ENCODE measurements at places on chromosomes 1 and 21. TPM values are rescaled to one million over a fixed set of nuclear protein-coding genes. Genes with fewer than 3 reads are reported as not detected.

- DNase-seq = no peak
- H3K4me3 ChIP-seq = no peak overlapping the region
- no peak overlapping the region for H3K27ac ChIP-seq
- no peaks in the 10 kb centered on the region for H3K27me3 ChIP-seq
Observed at GRCh38 chr1:19455353-19455752, 30.0 kb downstream of the CAPZB start.

DNA sequence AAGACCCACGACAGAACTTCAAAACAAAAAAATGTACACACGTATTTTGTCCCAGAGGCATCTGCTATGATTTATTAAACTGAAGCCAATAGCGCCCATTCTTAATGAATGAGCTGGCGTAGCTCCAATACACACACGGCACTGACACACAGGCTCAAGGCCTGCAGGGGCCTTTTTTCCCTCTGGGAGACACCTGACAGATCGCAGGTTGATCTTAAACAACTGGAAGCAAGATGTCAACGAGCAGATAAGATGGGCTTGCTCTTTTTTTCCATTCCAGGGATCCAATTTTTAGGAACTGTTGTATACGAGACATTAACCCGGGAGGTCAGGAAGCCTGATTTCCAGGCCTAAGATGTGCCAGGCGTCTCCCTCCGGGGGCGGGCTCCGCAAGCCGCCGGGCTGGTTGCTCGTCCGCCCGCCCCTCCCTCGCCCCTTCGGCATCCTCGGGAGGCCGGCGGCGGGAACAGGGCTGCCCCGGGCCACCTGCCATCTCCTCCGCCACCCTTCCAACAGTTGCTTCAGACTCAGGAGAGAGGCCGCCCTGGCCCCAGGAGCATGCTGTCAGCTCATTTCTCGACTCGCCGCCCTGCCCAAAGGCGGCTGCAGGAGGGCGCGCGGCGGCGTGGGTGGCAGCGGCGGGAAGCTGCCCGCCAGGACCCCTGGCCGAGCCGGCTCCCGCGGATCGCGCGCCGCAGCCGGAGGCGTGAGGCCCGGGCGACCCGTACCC lies 735 bp downstream of the TTC13 start:
- DNase-seq = peak; percentile 20
- H3K27ac ChIP-seq = peak overlapping the region; percentile 81

DNA sequence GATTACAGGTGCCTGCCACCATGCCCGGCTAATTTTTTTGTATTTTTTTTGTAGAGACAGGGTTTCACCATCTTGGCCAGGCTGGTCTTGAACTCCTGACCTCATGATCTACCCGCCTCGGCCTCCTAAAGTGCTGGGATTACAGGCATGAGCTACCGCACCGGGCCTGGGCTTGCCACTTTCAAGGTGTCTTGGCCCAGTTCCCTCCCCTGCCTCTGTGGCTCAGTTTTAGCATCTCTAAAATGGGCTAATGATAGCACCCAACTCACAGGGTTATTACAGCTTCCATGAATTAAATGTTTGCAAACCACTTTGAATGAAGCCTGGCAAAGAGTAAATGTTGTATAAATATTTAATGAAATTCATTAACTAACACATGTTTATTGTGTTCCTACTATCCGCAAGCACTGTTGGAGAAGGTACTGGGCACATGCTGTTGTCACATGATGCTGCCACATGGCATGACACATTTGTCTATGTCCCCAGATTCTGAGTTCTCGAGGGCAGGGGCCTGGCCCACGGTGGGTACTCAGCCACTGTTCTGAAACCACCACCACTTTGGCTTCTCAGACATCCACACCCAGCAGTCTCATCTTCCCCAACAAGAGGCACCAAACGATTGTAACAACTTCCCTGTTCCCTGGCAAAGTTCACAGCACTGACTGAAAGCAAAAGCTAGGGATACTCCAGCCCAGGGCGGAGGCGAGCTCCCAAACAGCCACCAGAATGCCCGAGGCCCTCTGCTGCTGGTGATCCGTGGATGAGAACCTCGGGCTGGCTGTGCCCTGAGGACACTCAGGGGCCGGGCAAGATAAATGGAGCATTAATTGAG lies 9.7 kb downstream of the IFFO2 start:
- H3K27ac ChIP-seq = no peak overlapping the region
- H3K36me3 ChIP-seq = no peaks in the 10 kb centered on the region
- H3K27me3 ChIP-seq = no peaks in the 10 kb centered on the region
- no peak overlapping the region for H3K4me3 ChIP-seq
- H3K4me1 ChIP-seq = peaks cover 30% of the 10 kb centered on the region
- DNase-seq = no peak

DNA sequence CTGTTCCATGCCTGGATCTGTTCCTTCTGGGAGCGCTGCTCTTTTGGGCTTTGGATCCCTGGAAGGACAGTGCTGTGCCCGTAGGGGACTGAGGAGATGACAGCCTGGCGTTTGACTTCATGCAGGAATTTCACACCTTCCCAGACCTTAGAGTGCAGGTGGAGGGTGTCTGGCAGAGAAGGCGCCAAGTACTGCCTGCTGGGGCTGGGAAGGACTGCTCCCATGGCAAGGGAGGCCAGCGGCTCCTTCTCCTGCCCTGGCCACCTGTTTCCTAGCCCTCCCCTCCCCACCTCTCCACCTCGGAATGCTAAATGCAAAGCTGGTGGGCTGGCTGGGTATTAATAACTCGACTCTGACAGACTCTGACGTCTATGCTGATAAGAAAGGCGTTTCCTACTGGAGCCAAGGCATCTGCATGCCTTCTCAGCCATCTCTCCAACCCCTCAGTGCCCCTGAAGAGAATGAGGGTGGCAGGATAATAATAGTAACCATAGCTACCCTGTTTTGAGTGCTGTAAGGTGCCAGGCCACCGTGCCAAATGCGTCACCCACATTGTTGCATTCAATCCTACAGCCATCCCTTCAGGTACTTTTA lies 17.5 kb upstream of the PDIK1L start:
- no peak overlapping the region for H3K4me3 ChIP-seq
- H3K27me3 ChIP-seq = no peaks in the 10 kb centered on the region

DNA sequence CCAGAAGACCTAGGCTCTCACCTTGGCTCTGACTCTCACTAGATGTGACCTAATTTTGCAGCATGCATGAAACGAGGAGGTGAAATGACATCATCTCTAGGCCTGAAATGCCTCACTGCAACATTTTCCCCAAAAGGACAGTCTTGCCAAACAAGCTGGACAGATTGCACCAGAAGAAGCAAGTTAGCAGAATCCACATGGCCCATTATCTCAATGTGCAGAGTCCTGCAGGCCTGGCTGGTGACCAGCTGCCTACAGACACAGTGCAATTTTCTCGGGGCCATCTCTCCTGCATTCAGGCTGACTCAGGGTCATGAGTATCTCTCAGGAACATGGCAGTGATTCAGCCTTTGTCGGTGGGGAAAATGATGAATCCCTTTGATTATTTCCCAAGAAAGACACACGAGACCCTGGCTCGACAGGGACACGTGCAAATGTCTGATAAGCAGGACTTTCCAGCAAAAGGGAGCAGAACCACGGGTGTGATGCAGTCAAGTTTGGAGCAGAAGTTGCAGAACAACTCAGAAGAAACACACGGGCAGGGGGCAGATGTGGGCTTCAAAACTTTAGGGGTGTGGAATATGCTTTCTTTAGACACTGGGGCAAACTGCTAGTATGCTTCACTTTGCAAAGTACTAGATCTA lies 38.7 kb downstream of the TRIM67 start:
- H3K4me1 ChIP-seq = peaks cover 15% of the 10 kb centered on the region
- H3K27ac ChIP-seq = no peak overlapping the region
- H3K4me3 ChIP-seq = no peak overlapping the region

DNA sequence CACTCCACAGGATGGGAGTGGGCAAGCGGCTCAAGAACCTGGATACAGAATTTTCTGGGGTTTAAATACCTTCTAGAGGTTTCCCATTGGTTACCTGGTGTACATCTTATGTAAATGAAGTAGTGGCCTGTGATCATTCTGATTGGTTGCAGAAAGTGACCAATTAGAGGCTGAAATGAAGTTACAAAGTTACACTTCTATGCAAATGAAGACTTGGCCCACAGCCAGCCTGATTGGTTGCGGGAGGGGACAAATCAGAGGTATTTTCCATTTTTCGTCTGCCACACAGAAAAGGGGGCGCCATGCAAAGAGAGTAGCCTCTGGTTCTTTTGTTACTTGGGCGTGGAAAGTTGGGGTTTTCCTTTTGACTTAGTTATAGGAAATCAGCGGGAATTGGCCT lies 8.9 kb downstream of the KCNAB2 start:
- no peak overlapping the region for H3K27ac ChIP-seq
- no peak for DNase-seq
- no peaks in the 10 kb centered on the region for H3K36me3 ChIP-seq
- peaks cover 23% of the 10 kb centered on the region for H3K27me3 ChIP-seq

GRCh38 chr1:57285992-57286391 lies 137.9 kb downstream of the DAB1 start:
- peaks cover 2% of the 10 kb centered on the region for H3K27me3 ChIP-seq
- peaks cover 15% of the 10 kb centered on the region for H3K4me1 ChIP-seq
- no peak overlapping the region for H3K4me3 ChIP-seq
- no peaks in the 10 kb centered on the region for H3K36me3 ChIP-seq

DNA sequence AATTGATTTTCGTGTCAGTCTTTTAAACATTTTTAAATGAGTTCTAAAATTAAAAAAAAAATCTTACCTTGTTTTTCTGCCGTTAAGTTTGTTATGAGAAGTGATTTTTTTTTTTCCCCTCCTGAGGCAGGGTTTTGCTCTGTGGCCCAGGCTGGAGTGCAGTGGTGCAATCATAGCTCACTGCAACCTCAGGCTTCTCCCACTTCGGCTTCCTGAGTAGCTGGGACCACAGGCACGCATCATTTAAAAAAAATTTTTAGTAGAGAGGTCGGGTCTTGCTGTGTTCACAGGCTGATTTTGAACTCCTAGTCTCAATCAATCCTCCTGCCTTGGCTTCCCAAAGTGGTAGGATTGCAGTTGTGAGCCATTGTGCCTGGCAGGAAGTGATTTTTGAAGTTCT lies 41.1 kb downstream of the MTR start:
- no peaks in the 10 kb centered on the region for H3K27me3 ChIP-seq
- H3K27ac ChIP-seq = no peak overlapping the region
- no peak for DNase-seq

CFHR3 gene
- 0.31 TPM for total RNA-seq

GRCh38 chr1:96073100-96073499 lies 648.5 kb upstream of the PTBP2 start:
- peaks cover 23% of the 10 kb centered on the region for H3K4me1 ChIP-seq
- no peaks in the 10 kb centered on the region for H3K27me3 ChIP-seq
- no peak overlapping the region for H3K4me3 ChIP-seq
- no peaks in the 10 kb centered on the region for H3K36me3 ChIP-seq

Data from progenitor cell of endocrine pancreas (in vitro differentiated cells).